Stimulated activated CD8-positive, alpha-beta memory T cell treated with anti-CD3 and anti-CD28 coated beads, Interleukin-7, amount 100 ng/mL, for 1 hour (primary cell): ENCODE measurements at places on chromosomes 7 and 10.

DNA sequence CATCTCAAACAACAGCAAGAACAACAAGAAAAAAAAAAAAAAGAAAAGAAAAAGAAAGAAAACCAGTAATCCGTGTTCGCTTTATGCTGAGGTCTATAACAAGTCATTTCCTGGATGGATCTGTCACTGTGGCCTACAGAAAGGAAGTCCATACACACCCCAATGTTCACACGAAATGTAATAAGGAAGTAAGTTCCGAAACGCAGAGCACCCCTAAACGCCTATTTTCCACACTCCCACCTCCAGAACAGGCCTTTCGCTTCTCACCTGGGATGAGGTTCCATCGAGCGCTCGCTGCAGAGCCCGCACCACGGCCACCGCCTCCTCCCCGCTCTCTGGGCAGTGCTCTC is 735 bp downstream of the ZNF394 start:
- no peak for DNase-seq

DNA sequence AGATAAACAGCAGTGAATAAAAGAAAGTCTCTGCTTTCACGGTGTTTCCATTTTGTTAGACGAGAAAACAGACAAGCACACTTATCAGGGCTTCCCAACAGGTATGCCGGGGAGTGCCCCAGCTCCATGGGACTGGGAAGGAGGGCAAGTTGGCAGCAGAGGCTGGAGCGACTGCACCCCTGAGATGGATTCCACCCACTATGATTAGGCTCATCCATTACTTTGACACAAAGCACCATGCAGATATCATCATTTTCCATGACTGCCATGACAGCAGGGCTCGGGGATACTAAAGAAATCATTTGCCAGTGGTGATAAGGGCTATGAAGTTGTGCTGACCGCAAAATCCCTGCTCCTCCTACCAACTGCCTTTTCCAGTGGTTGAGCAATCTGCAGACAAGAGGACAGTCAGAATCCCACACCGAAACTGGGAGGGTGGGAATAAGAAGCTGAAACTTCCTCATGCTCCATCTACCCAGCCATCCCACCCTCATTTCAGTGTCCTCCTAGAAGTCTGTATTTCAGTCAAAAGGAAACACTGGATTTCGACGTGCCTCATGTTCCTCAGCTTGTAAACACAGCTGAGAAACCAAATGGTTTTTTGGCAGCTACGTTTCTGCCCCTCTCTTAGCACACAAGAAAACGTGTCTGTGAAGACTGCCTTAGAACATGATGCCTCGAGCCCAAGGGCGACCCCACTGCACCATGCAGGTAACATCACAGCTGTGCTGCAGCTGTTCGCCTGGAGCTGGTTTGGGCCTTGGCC is 15.5 kb downstream of the CREB3L2 start:
- no peak for DNase-seq

DNA sequence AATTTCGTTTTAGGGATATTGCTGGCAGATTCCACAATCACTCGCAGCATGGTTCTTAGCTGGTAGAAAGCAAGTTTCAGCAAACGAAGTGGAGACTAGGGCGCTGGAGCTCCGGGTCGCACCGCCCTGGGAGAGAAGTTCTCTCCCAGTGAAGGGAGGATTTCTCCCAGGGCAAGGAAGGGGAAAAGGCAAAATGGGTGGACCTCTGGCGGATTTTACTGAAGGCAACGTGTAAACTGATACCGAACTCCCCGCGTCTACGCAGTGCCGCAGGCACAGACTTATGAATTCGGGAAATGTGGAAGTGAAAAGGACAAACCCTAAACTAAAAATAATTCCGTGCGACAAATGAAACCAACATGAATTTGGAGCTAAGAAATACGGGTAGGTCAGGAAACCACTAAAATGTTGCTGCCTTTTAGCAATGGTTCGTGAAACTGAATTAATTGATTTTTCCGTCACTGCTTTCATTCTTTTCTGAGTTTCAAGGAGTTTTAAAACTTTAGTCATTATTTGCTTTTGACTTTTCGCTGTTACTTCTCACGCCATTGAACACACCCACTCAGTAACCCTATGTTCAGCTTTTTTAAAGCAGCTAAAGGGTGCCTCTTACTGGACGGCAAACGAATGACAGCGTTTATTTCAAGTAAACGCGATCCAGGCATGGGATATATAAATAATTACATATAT is at the start of gene MYOF:
Gene MYOF, minus strand, starts transcription at position 190 of the 690 bp plus-strand sequence. Its CDS starts 140 bp downstream, at position 50.
- DNase-seq = no peak

- DNase-seq = no peak
Observed at GRCh38 chr10:70977625-70978024, 89.3 kb upstream of the PCBD1 start.

DNA sequence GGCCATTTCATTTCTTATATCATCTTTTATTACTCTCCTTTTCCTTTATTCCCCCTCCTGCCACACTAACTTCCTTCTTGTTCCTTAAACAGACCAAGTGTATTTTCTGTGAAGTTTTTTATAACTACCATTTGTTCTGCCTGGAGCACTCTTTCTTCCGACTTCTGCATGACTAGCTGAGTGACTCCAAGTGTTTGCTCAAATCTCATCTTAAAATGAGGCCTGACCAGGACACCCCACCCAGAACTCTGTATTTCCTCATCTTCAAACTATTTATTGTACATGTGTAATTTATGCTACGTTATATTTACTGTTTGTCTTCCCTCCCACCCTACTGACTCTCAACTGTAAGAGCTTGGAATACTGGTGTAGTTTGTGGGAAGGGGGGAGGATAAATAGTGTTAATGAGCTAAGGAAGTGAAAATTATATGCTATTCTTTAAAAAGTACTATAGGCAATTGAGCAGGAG is 3.2 kb downstream of the MINDY3 start:
- no peak for DNase-seq
